ENCODE measurements at places on chromosomes 2 and 18. TPM values are rescaled to one million over a fixed set of nuclear protein-coding genes. Genes with fewer than 3 reads are reported as not detected.

RAD51AP2 gene
- polyA plus RNA-seq, result 0.02 TPM

DCC gene
- polyA plus RNA-seq, result 0.34 TPM

VSNL1 gene
- 0.96 TPM for polyA plus RNA-seq

PSTPIP2 gene
- 9.8 TPM for polyA plus RNA-seq

NPPC gene
- not detected for polyA plus RNA-seq

BCL11A gene
- polyA plus RNA-seq, result 2.4 TPM

AGFG1 gene
- 42.3 TPM for polyA plus RNA-seq

CDH2 gene
- polyA plus RNA-seq, result 186 TPM

PTPN4 gene
- 6.2 TPM for polyA plus RNA-seq

GPR45 gene
- not detected for polyA plus RNA-seq

KIF5C gene
- polyA plus RNA-seq, result 4.7 TPM

SMYD5 gene
- 22.2 TPM for polyA plus RNA-seq

SLC9A2 gene
- polyA plus RNA-seq, result not detected

DARS1 gene
- 52.2 TPM for polyA plus RNA-seq

C2orf80 gene
- not detected for polyA plus RNA-seq

ANKRD62 gene
- polyA plus RNA-seq, result not detected

BOD1L2 gene
- not detected for polyA plus RNA-seq

PPIL3 gene
- 56.5 TPM for polyA plus RNA-seq
